Activated CD4-positive, alpha-beta T cell treated with anti-CD3 and anti-CD28 coated beads, Interleukin-2, amount 50 U/mL, for 4 hours (primary cell): ENCODE measurements at places on chromosomes 6 and 20.

- DNase-seq = no peak
These were observed 30.9 kb upstream of the TULP1 start for GRCh38 chr6:35543459-35544193.

- DNase-seq = no peak
These were observed 21.8 kb downstream of the HLA-E start for GRCh38 chr6:30511169-30511546.

DNA sequence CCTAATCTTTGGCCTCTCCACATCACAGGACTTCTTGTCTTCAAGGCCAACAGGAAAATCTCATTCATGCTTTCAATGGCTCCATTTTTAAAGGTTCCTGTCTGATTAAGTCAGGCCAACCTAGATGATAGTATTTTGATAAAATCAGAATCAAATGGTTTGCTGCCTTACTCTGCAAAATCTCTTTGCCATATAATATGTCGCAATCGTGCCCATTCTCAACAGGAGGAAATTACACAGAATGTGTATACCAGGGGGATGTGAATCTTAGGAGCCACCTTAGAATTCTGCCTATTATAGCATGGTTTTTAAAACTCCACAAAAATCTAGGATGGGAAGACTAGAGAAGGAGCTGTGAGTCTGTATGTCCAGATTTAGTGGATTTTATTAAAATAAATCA lies 612.9 kb upstream of the MAN1A1 start:
- DNase-seq = no peak

- no peak for DNase-seq
These were observed 454.7 kb downstream of the UTRN start for GRCh38 chr6:144739873-144740272.

DNA sequence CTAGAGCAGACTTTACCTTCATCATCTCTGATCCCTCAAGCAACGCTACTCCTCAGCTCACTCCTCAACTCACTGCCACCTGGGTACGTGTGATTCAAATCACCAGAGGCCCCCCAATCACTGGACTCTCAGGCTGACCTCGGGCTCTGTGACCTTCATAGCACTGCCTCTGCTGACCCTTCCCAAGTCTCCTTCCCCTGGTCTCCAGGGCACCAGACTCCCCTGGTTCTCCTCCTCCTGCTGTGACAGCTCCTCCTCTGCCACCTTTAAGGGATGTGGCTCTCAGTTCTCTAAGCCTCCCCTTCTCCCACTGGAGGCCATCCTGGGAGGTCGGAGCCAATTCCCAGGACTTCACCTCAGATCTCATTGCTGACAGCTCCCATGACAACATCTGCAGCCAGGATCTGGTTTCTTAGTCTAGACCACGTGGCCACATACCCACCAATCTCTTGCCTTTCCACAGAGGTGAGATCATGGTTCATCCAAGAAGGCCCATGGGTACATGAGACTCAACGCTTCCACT lies 90.4 kb downstream of the NFATC2 start:
- DNase-seq = no peak

DNA sequence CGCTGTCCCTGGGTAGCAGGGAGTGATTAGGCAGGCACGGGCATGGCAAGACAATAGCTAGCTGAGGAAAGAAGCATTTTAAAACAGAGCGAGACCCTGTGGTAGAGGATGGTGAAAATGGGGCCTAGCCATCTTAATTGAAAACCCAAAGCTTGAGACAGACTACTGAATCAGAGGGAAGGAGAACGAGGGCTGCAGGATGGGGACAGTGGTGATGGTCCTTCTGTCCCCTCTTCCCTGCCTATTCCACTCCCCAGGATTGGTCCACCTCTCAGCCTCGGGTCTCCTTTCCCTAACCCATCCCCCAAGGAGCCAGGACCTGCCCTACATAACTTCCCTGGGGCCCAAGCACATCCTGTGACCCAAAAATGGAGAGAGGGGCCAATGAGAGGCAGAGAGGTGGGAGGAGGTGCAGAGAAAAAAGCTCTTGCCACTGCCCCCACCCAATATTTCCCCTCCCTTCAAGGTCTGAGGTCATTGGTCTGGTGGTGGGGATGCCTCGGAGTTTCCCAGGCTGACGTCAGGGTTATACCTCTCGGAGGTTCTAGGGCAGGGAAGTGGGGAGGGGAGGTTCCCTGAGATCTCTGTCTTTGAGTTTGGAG lies 884 bp upstream of the CUTA start:
- peak; percentile 43 for DNase-seq

- DNase-seq = no peak
These were observed 20.0 kb upstream of the NFATC2 start for GRCh38 chr20:51562332-51563173.

DNA sequence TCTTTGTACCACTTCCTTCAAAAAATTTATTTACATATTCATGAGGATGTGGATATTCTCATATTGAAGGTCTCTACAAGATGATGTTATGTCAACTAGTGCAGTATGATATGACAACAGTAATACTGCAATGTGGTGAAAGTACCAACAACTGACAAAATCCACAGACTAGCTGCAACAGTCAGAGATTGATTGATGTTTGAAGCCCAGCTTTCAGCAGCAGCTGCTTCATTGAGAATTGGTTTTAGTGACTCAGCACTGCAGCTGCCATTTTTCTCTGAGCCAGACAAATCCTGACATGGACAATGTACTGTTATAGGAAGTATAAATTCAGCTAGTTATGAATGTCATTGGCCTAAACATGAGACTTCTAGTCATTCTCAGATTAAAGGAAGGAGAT lies 53.8 kb downstream of the PKIB start:
- no peak for DNase-seq

GRCh38 chr6:36187446-36187845 lies 9.1 kb upstream of the BRPF3 start:
- no peak for DNase-seq

- DNase-seq = no peak
These were observed 340.0 kb downstream of the ADGRB3 start for GRCh38 chr6:68975064-68975463.

- no peak for DNase-seq
These were observed 20.0 kb upstream of the GABRR1 start for GRCh38 chr6:89237158-89237557.

GRCh38 chr6:20711518-20711917 lies 177.3 kb downstream of the CDKAL1 start:
- DNase-seq = no peak

- DNase-seq = no peak
These were observed 46.0 kb upstream of the OR14J1 start for GRCh38 chr6:29255530-29255929.

GRCh38 chr6:30640481-30640880 lies 6.5 kb upstream of the C6orf136 start:
- no peak for DNase-seq

GRCh38 chr6:5606546-5606945 lies 345.2 kb downstream of the FARS2 start:
- no peak for DNase-seq

GRCh38 chr6:165223736-165224135 lies 85.7 kb downstream of the C6orf118 start:
- DNase-seq = no peak

- no peak for DNase-seq
These were observed 8.8 kb upstream of the NKX2-2 start for GRCh38 chr20:21522481-21523280.

- DNase-seq = no peak
These were observed 54.4 kb downstream of the DTNBP1 start for GRCh38 chr6:15608396-15608795.
